ENCODE measurements at places on chromosomes 2 and 18.

- DNase-seq, result no peak
Measured at GRCh38 chr2:120436460-120436739, 90.5 kb downstream of the INHBB start.

DNA sequence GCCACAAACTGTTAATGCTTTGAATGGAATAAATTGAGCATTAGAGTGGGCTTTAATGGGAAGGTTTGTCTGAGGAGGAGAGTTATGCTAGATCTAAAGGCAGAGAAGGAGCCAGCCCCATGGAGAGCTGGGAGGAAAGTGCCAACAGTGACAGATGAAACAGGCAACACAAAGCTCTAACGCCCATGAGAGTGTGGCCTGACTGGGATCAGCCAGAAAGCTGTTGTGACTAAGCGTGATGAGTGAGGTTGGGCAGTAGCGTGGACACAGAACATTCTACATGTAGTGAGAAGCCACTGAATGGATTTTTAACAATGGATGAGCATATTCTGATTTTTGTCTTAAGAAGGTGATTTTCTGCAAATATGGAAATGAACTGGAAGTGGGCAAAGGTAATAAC lies 185.3 kb upstream of the SIX2 start:
- DNase-seq, result no peak

DNA sequence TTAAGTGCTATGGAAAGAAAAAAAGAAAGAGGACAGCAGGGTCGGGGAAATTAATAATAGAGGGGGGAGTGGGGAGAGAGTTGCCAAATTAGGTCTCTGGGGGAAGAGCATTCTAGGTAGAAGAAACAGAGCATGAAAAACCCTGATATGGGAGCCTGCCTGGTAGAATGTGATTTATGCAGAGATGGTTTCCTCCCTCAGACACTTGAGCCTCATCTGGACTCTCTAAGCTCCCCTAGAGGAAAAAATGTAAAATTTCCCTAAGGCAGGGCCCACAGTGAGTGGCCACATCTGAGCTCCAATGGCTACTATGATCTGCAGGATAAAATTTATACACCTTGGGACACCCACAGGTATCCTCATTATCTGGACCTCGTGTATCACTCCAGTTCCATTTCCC lies 20.6 kb upstream of the EPAS1 start:
- peak; percentile 42 for DNase-seq

DNA sequence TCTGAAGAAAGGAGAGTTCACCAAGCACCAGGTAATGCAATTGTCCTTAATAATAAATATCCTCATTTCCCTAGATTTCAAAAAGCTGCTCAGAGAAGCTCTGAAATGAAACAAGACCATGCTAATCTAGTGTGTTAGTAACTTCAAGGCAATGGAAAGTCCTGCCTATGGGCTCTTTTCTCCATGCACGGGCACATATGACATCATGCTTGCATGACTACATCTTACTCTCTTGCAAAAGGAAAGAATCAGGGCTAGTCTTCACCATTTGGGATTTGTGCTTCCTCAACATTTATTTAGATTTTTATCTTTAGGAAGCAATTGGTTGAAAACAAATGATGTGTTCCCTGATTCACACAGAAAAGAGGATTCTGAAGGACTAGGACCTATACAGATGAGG lies 204.0 kb upstream of the POU3F3 start:
- DNase-seq, result no peak

DNA sequence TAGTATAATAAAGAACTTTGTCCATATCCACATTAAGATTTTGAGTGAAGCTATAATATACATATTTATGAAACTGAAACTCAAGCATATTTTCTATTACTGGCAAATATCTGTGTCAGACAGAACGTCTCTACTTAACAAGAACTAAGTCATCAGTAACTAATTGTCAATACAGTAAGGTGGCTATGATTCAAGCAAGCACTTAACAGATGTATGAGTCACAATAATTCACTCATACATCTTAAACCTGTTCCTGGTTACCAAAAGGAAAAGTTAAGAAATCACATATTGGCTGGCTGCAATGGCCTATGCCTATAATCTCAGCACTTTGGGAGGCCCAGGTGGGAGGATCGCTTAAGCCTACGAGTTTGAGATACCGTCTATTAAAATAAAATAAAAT lies 96.0 kb downstream of the SOS1 start:
- DNase-seq, result no peak

DNA sequence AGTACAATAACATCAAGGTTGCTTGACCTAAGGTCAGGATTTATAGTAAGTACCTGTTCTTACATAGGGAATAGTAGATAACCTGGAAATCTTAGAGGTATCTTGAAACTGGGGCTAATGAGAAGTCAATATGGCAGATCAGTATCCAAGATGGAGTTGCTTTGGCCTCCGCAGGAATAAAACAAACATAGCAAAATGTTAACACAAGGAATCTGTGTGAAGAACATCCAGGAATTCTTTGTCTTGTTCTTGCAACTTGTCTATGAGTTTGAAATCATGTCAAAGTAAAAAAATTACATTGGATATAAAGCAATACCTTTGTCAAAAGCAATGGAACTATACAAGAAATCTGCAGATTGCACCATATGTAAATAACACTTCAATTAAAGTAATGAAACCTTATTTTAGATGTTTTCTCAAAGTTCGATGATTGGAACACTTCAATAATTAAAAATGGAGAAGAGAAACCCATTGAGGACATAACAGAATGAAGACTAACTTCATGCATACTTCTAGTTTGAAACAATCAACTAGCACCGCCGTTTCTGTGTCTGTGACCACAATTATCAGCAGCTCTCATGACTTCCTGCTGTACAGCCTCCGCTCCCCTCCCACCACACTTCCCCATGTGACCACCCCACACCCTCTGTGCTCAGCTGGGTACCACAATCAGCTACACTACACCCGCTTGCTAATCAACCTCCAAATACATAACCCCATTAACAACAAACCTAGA lies 27.6 kb downstream of the C2orf76 start:
- DNase-seq, result no peak

- DNase-seq, result no peak
Measured at GRCh38 chr2:208253600-208254117, 1.2 kb downstream of the IDH1 start.

- DNase-seq, result no peak
Measured at GRCh38 chr18:2281086-2281485, 290.2 kb downstream of the METTL4 start.

DNA sequence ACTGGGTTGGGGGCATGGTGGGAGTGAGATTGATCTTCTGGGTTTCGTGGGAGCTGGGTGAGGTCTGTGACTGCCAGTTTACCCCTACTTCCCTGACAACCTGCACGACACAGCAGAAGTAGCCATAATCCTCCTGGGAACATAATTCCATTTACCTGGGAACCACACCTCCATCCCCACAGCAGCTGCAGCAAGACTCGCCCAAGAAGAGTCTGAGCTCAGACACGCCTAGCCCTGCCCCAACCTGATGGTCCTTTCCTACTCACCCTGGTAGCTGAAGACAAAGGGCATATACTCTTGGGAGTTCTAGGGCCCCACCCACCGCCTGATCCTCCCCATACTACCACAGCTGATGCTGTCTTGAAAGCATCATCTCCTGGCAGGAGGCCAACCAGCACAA lies 43.8 kb downstream of the FLACC1 start:
- DNase-seq, result no peak

DNA sequence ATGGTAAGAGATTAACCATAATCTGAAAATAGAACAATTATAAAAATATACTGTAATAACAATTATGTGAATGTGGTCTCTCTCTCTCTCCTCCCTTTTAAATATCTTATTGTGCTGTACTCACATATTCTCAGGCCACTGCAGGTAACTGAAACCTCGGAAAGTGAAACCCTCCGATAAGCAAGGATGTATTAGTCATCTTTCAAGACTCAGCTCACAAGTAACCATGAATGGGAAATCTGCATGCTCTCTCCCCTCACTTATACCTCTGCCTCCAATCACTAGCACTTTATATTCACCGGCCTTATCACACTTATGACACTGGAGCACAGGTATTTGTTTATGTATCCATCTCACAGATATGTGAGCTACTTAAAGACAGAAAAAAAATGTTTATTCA lies 139.7 kb downstream of the LRP2 start:
- no peak for DNase-seq

GRCh38 chr18:36481201-36481657 lies 183.7 kb downstream of the FHOD3 start:
- DNase-seq, result no peak

Measured in T47D (cell line).